ENCODE measurements at places on chromosomes 6 and 20.

DNA sequence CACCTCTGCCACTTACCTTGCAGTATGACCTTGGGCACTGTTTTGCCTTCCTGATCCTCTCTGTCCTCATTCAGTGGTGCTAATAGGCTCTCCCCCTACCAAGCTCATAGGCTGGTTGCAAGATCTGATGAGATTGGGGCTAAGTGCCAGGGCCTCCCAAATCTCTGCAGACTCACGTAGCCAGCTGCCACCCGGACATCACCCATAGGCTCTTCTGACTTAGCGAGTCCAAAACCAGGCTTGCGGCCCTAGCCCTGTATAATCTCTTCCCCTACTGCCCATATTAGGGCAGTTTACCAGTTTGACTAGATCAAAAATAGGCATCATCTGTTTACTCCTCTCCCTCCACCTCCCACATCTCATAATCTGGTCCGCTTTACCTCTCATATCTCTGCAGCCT lies 54.2 kb upstream of the VSTM2L start:
- H3K27me3 ChIP-seq = no peaks in the 10 kb centered on the region
- no peak overlapping the region for H3K27ac ChIP-seq
- H3K4me1 ChIP-seq = no peaks in the 10 kb centered on the region
- H3K4me3 ChIP-seq = no peak overlapping the region
- H3K36me3 ChIP-seq = peaks cover 20% of the 10 kb centered on the region

DNA sequence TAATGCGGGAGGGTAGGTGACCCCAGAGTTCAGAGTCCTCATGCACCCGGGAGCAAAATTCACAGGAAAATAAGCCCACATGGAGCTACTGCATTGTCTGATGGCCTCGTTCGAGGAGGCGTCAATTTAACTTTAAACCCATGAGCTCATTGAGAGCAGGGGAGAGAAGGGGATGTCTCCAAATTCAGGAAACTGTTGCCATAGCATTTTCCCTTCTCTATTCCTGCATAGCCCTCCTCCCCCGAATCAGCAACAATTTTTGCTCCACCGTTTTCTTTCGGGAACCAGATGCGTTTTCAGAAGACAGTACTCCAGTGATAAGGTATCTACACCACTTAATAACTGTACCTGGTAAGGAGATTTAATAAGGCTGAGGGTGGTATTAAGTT lies 324 bp upstream of the LAMP5 start:
- no peak overlapping the region for H3K27ac ChIP-seq
- no peak overlapping the region for H3K4me3 ChIP-seq
- peaks cover 87% of the 10 kb centered on the region for H3K27me3 ChIP-seq
- no peaks in the 10 kb centered on the region for H3K36me3 ChIP-seq

GRCh38 chr20:62795023-62795761 lies 1.1 kb upstream of the MRGBP start:
- peaks cover 19% of the 10 kb centered on the region for H3K36me3 ChIP-seq
- peaks cover 12% of the 10 kb centered on the region for H3K4me1 ChIP-seq
- peak; percentile 60 for DNase-seq
- peak overlapping the region; percentile 86 for H3K4me3 ChIP-seq
- no peaks in the 10 kb centered on the region for H3K27me3 ChIP-seq
- peak overlapping the region; percentile 94 for H3K27ac ChIP-seq

- H3K27me3 ChIP-seq = no peaks in the 10 kb centered on the region
- H3K27ac ChIP-seq = no peak overlapping the region
- peaks cover 10% of the 10 kb centered on the region for H3K36me3 ChIP-seq
- no peaks in the 10 kb centered on the region for H3K4me1 ChIP-seq
These were observed 285.9 kb upstream of the THEMIS start for GRCh38 chr6:128186729-128187128.

DNA sequence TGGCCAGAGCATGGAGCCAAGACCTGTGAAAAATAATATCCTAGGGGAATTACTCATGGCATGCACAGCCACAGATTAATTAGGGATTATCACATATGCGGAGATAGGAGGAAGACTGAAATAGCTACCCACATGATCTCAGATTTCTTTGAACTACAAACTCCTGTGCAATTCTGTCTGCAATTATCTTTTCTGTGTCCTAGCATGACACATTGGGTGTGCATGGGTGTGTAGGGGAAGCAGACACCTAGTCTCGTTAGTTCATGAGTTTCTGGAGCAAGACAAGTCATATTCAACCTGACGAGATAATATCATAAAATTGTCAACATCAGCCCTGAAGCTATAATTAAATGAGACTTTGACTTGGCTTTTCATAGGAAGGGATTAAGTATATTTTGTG lies 3.6 kb upstream of the SLC17A4 start:
- H3K36me3 ChIP-seq = no peaks in the 10 kb centered on the region
- no peak overlapping the region for H3K4me3 ChIP-seq
- H3K4me1 ChIP-seq = no peaks in the 10 kb centered on the region

Measured in thymus (tissue), 14 donors.